ENCODE measurements at places on chromosomes 16 and 17.

DNA sequence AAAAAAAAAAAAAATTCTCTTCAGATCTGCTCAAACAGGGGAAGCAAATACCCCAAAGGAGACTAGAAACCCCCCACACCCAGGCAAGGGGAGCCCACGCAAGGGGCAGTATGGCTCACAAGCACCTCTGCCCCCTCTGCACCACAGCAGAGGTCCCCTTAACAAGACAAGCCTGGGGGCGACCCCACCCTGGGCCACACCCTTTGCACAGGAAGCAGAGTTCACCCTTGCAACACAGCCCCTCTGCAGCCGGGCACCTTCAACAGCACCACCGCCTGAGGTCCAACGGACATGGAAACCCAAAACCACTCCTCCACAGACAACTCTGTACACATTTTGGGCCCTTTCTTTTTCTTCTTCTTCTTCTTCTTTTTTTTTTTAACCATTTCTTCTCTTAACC lies 12.8 kb downstream of the AXIN1 start:
- no peak for DNase-seq

DNA sequence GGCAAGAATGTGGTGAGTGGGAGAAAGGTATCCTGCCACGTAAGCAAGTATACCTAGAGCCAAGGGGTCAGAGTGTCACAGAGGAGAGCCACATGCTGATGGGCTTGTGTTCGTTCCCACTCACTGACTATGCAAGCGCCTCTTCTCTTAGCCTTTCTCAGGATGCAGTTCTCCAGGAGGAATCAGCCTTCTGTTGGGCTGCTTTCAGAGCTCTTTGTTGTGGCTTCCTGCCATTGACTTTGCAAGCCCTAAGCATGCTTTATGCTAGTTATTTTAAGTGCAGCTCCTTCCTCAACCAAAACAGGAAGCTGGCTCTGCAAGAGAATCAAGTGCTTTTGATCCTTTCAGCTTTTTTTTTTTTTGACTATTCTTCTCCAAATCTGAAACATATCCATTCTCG lies 66.6 kb downstream of the SIAH1 start:
- no peak for DNase-seq

DNA sequence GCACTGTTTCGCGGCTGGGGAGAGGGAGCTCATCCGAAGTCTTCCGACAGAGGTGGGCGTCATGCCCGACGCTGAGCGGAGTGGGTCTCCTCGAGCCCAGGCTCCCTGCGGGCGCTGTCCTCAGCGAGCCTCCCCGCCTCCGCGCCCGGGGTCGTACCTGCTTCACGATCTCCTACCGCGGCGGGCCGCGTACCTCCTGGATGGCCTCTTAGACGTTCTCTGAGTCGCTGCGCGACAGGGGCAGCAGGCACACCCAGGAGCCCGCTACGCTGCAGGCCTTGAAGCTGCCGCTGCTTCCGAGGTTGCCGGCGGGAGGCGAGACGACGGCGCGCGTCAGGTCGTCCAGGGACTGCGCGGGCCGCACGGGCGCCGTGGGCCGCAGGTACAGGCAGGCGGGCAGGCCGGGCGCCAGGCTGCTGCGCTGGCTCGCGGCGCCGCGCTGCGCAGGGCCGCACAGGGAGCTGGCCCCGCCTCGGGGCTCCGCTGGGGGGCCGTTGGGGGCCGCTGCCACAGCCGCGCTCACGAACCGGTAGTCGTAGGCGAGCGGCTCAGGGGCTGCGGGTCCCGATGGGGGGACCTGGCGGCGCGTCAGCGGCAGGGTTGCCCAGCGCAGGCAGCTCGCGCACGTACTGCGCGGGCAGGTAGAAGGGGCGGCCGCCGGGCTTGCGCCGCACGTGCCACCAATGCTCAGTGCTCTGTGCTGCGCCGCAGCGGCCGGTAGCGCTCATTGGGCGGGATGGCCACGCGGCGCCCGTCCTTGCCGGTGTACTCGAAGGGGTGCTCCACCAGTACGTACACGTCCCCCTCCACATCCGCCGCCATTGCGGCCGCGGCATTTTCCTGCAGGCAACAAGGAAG lies 116.4 kb upstream of the SMURF2 start:
- peak; percentile 80 for DNase-seq

- peak; percentile 44 for DNase-seq
These were observed 3.3 kb downstream of the COL1A1 start for GRCh38 chr17:50198026-50198669.

- DNase-seq: no peak
These were observed 1.5 kb downstream of the MYBBP1A start for GRCh38 chr17:4553669-4554068.

GRCh38 chr16:65333283-65333682 lies 211.4 kb upstream of the CDH11 start:
- no peak for DNase-seq

Measured in NCI-H524 (cell line).